Amniotic epithelial cell (primary cell): ENCODE measurements at places on chromosomes 11 and 22.

DNA sequence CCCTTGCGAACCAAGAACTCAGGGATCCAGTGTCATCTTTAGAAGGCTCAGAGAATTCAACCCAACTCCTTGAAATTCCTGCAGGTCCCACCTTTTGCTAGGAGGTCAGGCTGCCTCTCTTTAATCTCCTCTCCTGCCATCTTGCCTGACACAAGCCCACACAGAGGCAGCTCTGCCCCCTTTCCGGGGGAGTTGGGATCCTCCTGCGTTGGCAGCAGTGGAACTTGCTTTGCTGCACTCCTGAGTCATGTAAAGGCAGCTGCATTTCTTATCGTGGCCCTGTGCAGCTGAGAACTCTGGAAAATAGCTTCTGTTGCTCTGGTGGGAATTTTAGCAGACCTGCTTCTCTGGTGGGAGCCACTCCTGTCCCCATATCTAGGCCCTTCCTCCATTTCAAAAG is 142.3 kb upstream of the TBCEL start:
- DNase-seq: no peak

DNA sequence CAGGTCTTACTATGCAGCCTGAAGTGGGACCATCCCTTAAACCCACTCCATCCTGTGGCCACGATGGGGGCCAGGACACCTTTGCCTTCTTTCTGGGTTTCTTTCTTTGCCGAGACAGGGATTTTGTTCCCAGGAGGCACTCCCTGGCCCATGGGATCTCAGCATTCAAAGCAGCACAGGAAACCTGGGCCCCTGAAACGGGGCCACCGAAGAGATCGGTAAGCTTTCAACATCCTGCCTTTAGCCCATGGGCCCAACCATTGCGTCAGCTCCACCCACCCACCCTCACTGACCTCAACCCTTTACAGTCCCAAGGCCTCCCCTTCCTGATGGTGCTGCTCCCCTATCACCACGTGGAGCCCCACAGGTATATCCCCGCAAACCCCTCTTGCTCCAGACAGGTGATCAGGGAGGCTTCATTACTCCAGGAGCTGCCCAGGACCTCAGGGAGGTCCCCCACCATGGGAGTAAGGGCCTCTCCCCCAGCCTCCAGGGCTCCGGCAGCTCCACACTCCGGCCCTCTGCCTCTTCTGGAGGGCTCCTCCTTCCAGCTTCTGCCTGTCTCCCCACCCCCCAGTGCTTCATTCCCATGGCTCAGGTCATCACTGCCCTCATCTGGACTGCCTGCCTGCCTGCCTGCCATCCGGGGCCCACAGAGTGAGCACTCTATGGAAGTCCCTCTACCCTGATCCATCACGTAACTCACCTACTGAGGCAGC is 42.0 kb upstream of the TUB start:
- DNase-seq: no peak

GRCh38 chr11:28903716-28904115 is 795.5 kb downstream of the METTL15 start:
- DNase-seq: peak; percentile 12

GRCh38 chr11:32820497-32820896 is 9.2 kb upstream of the PRRG4 start:
- no peak for DNase-seq

- DNase-seq: no peak
Observed at GRCh38 chr11:92917927-92918326, 51.5 kb upstream of the MTNR1B start.

GRCh38 chr22:46653596-46653995 is 33.4 kb downstream of the GRAMD4 start:
- no peak for DNase-seq

DNA sequence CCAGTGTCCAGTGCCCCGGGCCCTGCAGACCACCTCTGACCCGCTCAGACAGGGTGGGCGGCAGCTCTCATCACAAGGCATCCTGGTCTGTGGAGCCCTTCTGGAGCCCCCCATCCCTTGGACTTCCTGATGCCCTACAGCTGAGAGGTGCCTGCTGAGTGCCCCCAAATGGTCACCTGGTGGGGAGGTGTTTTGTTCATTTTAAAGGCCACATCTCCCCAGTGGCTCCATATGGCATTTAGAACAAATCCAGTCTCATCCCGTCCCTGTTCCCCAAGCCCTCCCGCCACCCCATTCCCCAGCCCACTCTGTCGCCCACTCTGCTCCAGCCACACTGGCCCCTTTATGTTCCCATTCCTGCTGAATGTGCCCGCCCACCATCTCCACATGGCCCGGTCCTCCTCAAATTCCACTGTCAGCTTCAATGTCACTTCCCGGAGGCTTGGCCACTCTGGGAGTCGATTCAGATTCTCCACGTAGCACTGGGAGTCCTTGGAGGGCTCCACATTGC is 32.8 kb downstream of the OSBPL5 start:
- DNase-seq: no peak
